ENCODE measurements at places on chromosomes 3 and 15.

GRCh38 chr15:99454941-99455788, 110.6 kb upstream of the MEF2A start:
- no peak for DNase-seq

DNA sequence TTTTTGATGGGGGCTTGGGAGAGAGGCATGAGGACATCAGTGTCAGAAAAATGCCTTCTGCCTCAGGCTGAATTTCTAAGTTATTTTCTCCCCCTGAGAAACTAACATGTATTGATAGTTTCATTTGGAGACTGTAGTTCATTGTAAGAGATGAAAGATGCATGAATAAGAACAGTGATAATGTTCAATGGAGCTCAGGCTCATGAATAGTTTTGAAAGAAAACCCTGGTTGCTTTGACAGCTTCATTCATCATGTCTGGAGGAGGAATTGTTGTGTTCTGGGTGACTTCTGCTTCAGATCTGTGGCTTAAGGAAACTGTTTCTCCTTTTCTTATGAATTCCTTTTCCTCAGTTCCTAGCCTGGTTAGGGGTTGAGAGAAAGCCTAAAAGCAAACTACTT, 204.0 kb upstream of the LRRC3B start:
- no peak for DNase-seq

- DNase-seq = no peak
Measured at GRCh38 chr3:133812872-133813271, 7.3 kb downstream of the SRPRB start.

GRCh38 chr3:194540274-194540905, 53.6 kb upstream of the ATP13A3 start:
- DNase-seq = no peak

DNA sequence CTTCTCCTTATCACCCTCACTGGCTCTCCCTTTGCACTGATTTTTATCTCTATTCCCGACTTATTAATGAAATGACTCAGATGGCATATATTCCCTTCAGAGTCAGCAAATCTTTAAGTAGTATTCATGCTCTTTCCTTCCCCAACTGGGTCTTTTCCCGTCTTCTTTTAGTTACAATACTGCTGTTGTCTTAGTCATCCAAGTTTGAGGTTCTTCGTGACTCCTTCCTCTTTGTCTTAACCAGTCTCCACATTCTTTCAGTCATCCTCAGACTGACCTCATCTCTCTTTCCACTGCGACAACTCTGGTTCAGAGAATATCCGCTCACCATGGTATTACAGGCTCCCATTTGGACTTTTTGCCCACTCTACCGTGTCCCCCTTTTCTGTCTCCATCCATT, 12.4 kb downstream of the WDR5B start:
- no peak for DNase-seq

DNA sequence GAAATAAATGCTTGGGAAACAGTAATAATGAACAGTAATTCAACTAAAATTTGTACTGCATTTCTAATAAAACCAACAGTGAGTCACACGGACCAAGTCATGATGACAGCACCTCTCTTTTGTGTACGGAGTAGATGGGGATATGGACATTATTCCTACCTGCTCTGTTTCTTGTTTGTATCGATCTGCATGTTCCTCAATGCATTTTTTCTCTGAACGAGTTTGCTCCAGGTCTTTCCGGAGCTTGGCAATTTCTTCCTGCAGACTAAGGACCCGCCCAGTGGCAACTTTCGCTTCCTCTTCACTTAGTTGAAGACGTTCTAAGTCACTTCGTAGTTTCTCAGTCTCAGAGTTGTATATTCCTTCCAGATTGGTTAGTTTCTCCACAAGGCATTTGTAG, 74.4 kb upstream of the MYO5C start:
- DNase-seq = no peak

DNA sequence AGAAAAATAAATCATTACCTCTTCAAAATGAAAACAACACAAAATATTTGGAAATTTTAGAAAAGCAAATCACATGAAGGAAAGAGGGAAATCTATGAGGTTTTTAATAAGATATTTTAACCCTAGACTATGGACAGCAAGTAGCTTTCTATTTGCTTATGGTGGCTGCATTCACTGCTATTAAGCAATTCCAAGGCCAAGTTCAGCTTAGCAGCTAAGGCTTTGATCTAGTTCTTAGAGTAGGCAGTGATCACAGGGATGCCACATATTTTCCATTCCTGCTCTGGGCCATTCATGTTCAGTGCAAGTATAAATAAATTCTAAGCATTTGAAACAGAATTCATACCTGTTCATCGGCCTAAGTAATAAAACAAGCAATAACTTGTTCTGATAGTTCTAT, 235.3 kb downstream of the CDIN1 start:
- no peak for DNase-seq

DNA sequence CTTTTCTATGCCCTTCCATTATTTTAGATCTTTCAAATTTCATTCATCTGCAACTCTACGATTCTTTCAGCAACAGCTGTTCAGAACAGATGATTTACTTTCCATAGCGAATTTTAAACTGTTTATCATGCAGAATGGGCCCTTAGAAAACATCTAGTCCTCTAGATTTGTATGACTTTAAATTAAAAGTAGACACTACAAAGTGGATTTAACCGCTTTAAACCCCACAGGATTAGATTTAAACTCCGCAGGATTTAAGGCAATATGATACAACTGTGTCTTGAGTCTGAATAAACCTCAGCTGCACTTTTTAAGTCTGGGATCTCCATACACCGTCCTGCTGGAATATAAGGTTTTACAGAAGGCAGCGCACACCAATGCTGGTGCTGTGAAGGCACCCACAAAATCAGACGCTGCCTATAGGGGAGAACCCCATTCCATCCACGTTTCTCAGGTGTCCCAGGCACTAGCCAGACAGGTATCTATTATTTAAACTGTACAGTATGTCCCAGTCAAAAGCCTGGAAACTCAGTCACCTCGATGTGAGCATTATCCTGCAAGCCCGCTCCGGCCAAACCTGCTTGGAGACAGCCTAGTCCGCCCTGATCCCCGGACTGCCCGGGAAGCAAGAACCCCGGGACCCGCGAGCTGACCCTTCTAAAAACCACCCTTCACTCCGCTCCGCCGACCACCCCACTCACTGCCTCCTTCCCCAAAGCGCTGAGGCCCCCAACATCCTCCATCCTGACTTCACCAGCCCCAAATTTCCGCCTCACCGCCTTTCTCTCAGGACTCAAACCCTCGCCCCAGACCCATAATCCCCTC, 768 bp downstream of the ANO10 start:
- DNase-seq = no peak

GRCh38 chr3:139639662-139640061, 38.1 kb downstream of the NMNAT3 start:
- no peak for DNase-seq

DNA sequence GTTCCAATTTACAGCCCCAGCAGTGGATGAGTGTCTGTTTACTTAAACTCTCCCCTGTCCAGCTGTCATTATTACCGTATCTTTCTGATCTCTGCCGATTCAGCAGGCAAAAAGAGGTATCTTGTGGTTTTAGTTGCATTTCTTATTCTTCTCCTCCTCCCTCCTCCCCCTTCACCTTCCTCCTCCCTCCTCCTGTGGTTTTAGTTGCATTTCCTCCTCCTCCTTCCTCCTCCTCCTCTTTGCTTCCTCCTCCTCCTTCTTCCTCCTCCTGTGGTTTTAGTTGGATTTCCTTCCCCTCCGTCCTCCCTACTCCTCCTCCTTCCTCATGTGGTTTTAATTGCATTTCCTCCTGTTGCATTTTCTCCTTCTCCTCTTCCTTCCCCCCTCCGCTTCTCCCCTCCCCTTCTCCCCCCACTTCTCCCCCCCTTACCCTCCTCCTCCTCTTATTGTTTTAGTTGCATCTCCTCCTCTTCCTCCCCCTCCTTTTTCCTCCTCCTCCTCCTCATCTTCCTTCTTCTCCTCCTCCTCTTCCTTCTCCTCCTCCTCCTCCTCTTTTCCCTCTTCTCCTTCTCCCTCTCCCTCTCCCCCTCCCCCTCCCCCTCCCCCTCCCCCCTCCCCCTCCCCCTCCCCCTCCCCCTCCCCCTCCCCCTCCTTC, 25.3 kb upstream of the VPS33B start:
- DNase-seq = no peak

- no peak for DNase-seq
Measured at GRCh38 chr15:41659855-41660234, 360 bp upstream of the MGA start.

GRCh38 chr3:123078101-123078500, 11.3 kb downstream of the PDIA5 start:
- DNase-seq = no peak

GRCh38 chr3:11554236-11554610, 89.5 kb downstream of the VGLL4 start:
- no peak for DNase-seq

GRCh38 chr15:60442763-60443162, 36.2 kb downstream of the ICE2 start:
- no peak for DNase-seq

- DNase-seq = no peak
Measured at GRCh38 chr3:60916546-60916945, 334.7 kb downstream of the FHIT start.

DNA sequence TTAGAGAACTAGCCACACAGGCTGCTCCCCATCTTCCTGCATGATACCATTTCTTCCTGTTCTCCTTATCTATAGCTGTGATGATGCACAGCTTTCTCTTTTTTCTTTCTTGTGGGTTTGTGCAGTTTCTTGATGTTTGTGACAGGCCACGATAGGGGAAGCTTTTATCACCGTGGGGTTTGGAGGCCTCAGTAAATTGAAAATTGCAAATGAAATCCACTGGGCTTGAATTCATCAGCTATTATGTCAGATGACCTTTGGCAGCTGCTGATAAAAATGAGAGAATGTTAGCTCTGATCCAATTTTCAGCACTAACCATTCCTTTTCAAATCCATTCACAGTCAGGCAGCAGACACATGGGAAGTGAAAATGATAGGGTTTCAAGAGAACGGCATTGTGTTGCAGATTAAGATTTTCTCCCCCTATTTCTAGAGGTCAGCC, 176.9 kb upstream of the SOX2 start:
- no peak for DNase-seq

DNA sequence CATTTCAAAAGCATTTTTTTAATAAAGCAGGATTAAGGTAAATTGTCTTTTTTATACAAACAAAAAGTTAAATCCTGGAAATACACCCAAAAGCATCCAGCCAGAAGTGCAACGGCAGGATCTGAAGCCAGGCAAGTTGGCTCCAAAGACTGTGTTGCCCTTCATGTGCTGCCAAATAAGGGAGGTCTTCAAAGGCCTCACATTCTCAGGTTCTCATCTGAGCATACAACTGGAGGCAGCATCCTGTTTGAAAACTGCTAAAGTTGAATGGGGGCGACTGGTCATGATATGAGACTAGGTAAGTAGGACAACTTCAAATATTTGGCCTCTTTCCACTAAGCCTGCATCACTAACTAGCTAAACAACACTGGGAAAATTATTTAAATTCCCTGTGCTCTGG, 52.2 kb downstream of the IMPG2 start:
- no peak for DNase-seq

DNA sequence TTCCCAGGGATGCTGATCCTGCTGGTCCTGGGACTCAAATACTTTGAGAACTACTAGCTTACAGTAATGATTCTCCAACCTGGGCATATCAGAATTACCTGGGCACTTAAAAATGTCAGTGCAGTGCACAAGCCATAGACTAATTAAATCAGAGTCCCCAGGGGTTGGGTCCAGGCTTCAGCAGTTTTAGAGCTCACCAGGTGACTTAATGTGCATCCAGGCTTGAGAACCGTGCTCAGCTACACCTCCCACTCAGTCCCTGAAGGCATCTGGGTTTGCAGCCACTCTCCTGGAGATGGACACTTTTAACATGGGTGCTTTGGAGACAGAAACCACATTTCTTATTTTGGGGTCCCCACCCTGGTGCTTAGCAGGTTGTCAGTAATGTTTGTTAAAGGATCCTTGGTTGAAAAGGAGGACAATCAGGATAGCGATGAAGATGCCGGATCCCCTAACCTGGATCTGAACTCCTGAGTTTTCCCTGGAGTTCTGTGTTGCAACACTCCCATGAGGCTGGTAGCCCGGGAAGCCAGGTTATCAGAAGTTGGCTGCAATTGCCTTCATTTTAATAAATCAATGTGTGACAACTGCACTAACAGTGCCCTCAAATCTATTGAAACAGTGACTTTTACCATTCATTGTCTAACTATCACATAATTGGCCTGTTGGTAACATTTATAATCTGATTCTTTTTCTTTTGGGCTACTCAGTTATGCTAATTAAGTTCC, 48.1 kb downstream of the BFSP2 start:
- no peak for DNase-seq

- DNase-seq = no peak
Measured at GRCh38 chr3:31829010-31829409, 152.1 kb downstream of the OSBPL10 start.

DNA sequence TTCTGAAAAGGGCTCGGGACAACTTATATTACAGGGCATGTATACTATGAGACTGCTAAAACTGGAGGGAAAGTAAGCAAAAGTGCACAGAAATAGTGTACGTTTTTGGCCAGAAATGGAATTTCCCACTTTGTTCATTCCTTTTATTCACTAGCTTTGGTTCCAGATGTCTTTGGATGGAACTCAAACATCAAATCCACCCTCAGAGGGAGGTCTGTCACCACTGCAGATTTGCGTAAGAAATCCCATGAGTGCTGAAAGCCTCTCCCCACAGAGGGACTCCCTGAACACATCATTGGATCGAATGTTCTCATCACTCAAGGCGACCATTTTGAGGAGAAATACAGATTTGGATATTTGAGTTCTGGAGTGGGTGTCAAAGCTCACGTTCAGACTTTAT, 71.6 kb downstream of the FEM1B start:
- no peak for DNase-seq

GRCh38 chr3:12352253-12352652, 63.4 kb downstream of the PPARG start:
- no peak for DNase-seq

DNA sequence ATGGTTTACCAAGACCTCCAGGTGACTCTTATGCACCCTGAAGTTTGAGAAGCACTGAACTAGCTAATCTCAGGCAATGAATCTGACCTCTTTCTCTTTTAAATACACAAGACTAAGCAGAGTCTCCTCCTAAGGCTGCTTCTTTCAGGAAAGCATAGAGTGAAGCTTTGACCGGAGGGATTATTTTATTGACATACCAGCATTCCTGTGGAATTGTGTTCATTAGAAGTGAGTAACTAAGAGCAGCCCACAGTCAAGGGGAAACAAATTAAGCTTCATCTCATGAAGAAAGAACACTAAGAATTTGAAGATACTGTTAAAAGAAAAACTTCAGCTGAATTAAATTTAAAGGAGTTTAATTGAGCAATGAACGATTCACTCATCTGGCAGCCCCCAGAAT, 963.5 kb downstream of the NTRK3 start:
- DNase-seq = no peak

- DNase-seq = no peak
Measured at GRCh38 chr15:93319121-93319814, 230.3 kb upstream of the RGMA start.

GRCh38 chr3:100173961-100174360, 59.7 kb upstream of the FILIP1L start:
- no peak for DNase-seq

GRCh38 chr3:49377483-49377882, 19.3 kb upstream of the GPX1 start:
- DNase-seq = no peak

DNA sequence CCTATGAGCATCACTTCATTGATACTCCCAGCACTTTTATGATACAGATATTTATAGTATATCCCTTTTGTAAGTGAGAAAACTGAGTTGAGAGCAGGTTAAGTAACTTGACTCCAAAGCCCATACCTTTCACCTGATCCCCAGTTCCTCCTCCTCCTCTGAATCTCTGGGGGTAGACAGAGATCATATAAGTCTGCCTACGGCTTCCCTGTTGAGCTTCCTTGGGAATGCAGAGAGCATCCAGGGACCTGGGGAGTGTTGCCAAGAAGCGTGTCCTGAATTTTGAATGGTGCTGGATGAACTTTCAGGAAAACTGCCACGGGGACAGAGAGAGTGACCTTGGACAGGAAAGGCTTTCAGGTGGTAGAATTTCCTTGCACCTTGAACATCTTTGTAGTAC, 268.5 kb downstream of the LRTM1 start:
- no peak for DNase-seq
